ENCODE measurements at places on chromosomes 4 and X.
A peak's percentile ranks its signal among the peaks of the same experiment; 100 is the strongest.

DNA sequence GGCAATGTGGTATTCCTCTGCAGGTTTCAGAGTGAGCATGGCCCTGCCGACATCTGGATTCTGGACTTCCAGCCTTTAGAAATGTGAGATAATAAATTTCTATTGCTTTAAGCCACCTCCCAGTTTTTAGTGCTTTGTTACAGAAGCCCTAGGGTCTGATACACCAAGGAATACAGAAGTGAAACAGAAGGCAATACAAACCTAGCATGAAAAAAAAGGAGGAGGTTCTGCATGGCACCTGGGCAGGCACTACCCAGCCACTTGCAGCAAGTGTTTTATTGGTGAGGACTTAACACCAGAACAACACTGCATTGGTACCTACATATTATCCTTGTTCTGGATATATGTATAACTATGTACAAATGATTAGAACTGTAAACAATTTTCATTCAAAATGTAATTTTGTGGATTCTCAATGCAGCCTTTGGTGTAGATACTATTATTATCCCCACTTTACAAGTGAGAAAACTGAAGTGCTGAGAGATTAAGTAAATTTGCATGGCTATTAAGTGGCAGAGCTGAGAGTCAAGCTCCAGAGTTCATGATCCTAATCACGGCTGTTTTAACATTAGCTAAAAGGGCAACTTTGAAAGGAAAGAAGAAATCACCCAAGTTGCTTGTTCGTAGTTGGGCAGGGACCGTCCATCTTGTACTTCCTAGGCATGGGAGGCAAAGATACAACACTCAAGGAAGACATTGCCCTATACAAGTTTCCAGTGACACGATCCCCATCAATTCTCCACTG lies 71.8 kb downstream of the IL21 start:
- no peaks in the 10 kb centered on the region for H3K4me1 ChIP-seq
- no peak for DNase-seq

- no peaks in the 10 kb centered on the region for H3K27me3 ChIP-seq
- H3K4me1 ChIP-seq = no peaks in the 10 kb centered on the region
- no peaks in the 10 kb centered on the region for H3K36me3 ChIP-seq
- no peak overlapping the region for H3K27ac ChIP-seq
- no peak overlapping the region for H3K4me3 ChIP-seq
- DNase-seq = peak; percentile 72
Observed at GRCh38 chr4:139603576-139604410, 47.8 kb upstream of the SETD7 start.

DNA sequence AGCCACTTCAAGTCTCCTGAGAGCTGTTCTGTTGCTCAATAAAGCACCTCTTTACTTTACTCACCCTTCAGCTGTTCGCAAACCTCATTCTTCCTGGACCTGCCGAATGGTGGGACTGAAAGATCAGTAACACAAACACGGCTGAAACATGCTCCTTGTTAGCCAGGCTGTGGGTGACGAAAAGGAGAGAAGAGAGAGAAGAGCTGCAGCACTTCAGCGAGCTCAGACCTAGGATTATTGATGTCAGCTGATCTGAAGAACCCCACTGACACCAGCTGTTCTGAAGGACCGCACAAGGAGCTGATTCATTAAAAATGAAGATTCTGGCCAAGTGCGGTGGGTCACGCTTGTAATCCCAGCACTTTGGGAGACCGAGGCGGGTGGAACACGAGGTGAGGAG lies 2020.0 kb upstream of the ADGRL3 start:
- no peaks in the 10 kb centered on the region for H3K4me1 ChIP-seq
- H3K36me3 ChIP-seq = no peaks in the 10 kb centered on the region
- H3K27ac ChIP-seq = no peak overlapping the region
- DNase-seq = no peak
- no peak overlapping the region for H3K4me3 ChIP-seq
- H3K27me3 ChIP-seq = peaks cover 2% of the 10 kb centered on the region

DNA sequence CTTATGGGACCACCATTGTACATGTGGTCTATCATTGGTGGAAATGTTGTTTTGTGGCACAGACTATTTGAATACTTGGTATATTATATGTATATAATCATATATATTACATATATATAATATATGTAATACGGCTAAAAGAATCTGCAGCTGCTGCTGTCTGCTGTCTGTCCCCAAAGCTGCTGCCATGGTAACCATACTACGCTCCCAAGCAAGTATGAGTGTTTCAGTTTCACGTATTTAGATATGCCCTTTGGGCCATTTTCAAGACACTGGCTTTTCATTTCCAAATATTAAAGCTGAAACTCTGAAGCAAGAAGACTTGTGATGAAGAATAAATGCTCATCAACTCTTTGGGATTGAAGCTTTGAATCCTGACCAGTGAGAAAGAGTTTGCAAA lies 42.0 kb upstream of the ARSJ start:
- H3K36me3 ChIP-seq = no peaks in the 10 kb centered on the region
- H3K4me3 ChIP-seq = no peak overlapping the region
- no peak for DNase-seq
- H3K4me1 ChIP-seq = no peaks in the 10 kb centered on the region
- H3K27ac ChIP-seq = no peak overlapping the region

DNA sequence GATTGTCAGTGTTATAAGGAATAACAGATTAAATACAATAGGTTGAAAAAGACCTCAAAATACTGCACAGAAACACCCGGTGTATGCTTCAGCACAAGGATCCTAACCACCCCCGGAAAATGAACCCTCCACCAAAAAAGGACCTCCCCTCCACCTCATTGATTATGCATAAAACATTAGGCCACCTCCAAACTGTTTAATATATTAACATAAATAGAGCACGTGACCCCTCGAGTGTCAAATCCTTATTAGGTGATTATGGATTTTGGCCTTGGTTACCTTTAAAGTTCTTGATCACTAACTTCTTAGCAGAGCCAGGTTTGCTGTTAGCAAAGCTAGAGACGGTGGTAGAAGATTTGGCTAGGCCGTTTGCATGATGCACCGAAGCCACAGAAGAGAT lies 958 bp downstream of the CUL4B start:
- DNase-seq = no peak
- H3K4me1 ChIP-seq = no peaks in the 10 kb centered on the region
- H3K4me3 ChIP-seq = peak overlapping the region; percentile 69
- no peaks in the 10 kb centered on the region for H3K27me3 ChIP-seq

DNA sequence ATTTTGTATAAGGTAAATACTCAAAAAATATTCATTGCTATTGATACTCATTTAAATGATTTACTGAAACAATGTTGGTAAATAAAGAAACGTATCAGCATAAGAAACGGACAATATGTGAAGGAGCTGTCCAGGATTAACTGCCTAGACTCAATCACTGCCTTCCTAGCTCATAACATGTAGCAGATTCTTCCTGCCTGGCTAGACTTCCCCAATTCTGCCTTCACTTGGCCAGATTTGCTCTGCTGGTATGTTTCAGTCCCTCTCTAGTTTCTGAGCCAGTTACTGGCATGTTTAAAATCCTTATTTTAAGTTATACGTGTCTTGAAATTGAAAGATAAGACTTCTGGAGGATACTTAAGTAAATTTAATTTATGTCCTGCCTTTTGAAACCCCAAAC lies 740.3 kb downstream of the CENPC start:
- no peaks in the 10 kb centered on the region for H3K36me3 ChIP-seq
- H3K27me3 ChIP-seq = no peaks in the 10 kb centered on the region
- DNase-seq = no peak
- H3K27ac ChIP-seq = no peak overlapping the region

GRCh38 chr4:164997324-164997723 lies 19.9 kb upstream of the TRIM61 start:
- H3K27me3 ChIP-seq = no peaks in the 10 kb centered on the region
- no peak overlapping the region for H3K27ac ChIP-seq
- H3K4me1 ChIP-seq = no peaks in the 10 kb centered on the region
- H3K36me3 ChIP-seq = no peaks in the 10 kb centered on the region
- no peak for DNase-seq

- no peak for DNase-seq
- H3K27ac ChIP-seq = no peak within 1 kb of the TSS
- H3K4me1 ChIP-seq = peaks cover 3% of the 10 kb centered on the region
- no peak within 1 kb of the TSS for H3K4me3 ChIP-seq
- no peaks in the 10 kb centered on the region for H3K27me3 ChIP-seq
Observed at GRCh38 chrX:153780678-153781427, at the start of gene SRPK3. TSS of gene SRPK3 (plus strand) at chrX:153781041. CDS start at chrX:153781087, 46 bp downstream.

DNA sequence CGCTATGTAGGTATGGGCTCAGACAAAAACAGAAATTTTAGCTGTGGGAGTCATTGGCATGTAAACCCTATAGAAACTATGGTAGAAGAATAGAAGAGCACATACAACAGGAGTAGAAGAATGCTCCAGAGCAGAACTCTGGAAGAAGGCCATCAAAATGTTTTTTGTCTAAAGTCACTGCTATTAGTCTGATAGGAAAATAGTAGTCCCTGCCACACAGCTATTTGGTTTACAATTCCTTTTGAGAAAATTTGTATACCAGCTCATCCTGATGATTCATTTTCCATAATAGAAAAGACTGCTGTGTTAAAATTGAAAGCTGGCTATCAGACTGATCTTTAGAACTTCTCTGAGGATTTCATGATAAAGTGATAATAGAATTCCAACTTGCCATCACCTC lies 32.8 kb upstream of the ADAD1 start:
- no peak for DNase-seq
- H3K4me3 ChIP-seq = no peak overlapping the region
- H3K27me3 ChIP-seq = no peaks in the 10 kb centered on the region
- H3K27ac ChIP-seq = no peak overlapping the region

GRCh38 chr4:5795580-5795979 lies 84.6 kb downstream of the EVC start:
- no peak overlapping the region for H3K4me3 ChIP-seq
- no peak for DNase-seq
- H3K27me3 ChIP-seq = no peaks in the 10 kb centered on the region
- peaks cover 18% of the 10 kb centered on the region for H3K36me3 ChIP-seq
- H3K4me1 ChIP-seq = no peaks in the 10 kb centered on the region

- no peaks in the 10 kb centered on the region for H3K36me3 ChIP-seq
- H3K4me3 ChIP-seq = no peak overlapping the region
- H3K27me3 ChIP-seq = peaks cover 3% of the 10 kb centered on the region
- H3K4me1 ChIP-seq = no peaks in the 10 kb centered on the region
- DNase-seq = no peak
Observed at GRCh38 chrX:1207496-1208025, 4.9 kb downstream of the CRLF2 start.

- no peak for DNase-seq
- peaks cover 4% of the 10 kb centered on the region for H3K36me3 ChIP-seq
- H3K27ac ChIP-seq = no peak overlapping the region
- peak overlapping the region; percentile 99 for H3K4me3 ChIP-seq
Observed at GRCh38 chr4:103197765-103198110, 405 bp downstream of the CENPE start.

DNA sequence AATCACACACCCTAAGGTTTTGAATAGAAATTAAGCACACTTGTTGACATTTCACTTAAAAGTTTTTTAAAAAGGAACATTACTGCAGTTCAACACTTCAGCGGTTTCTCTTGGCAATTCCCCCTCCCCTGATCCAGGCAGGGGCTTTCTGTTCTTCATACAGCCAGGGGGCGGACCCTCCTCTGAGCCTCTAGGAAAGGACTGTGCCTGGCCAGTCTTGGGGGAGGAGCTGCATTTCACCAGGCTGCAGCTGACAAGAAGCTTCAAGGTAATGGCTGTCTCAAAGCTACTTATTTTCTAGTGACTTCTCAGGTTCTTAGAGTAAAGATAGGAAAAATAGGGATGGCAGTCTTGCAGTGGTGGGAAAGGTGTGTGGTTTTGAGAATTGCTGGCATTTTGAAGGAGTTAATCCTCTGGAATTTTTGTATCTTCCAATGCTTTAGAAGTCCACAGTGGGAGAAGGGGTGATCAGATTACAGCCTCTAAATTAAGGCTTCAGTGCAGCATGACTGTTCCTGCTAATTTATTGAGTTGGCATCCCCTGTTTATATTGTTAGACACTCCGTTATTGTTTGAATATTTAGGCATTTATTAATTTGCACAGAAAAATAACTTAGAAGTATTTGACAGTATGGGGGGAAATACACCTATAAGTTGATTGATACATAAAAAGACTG lies 33.5 kb downstream of the PWWP3B start:
- no peak overlapping the region for H3K27ac ChIP-seq
- H3K4me3 ChIP-seq = no peak overlapping the region
- H3K4me1 ChIP-seq = no peaks in the 10 kb centered on the region
- DNase-seq = peak; percentile 30

DNA sequence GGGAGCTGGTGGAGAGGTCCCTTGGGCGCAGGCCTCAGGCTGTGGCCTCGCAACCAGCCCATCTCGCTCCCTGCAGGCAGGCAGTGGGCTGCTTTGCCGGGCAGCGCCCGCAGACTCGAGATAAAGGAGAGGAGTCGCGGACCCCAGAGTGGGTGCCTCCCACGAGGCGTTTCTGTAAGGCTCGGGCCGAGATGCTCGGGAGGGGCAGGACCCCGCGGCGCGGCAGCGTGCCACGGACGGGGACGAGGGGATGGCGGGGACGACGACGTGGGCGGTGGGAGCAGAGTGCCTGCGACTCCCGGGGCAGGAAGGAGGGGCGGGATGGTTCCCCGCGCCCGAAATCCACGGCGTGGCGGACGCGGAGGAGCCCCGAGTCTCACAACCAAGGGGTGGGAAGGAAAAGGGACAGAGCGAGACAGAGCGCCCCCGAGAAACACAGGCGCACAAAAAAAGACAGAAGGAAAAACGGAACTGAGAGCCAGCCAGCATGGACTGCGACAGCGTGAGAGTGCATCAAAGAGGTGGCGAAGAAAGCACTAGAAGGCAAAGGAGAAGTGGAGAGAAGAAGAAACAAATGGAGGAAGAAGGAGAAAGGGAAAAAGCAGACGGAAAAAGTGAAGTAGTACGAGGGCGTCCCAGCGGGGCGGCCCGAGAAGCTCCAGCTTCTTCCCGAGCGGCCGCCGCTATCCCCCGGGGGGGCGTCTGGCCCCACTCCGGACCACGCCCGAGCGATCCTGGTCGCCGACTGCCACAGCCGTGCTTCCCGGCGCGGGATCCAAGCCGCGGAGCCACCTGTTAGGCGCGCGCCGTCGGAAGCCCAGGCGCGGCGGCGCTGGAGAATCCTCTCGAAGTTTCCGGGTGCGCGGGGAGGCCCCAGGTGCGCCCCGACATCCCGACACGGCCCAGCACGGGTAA lies 1.5 kb downstream of the BEND4 start:
- no peak for DNase-seq
- no peaks in the 10 kb centered on the region for H3K4me1 ChIP-seq
- H3K27ac ChIP-seq = no peak overlapping the region
- H3K4me3 ChIP-seq = no peak overlapping the region
- peaks cover 70% of the 10 kb centered on the region for H3K27me3 ChIP-seq

DNA sequence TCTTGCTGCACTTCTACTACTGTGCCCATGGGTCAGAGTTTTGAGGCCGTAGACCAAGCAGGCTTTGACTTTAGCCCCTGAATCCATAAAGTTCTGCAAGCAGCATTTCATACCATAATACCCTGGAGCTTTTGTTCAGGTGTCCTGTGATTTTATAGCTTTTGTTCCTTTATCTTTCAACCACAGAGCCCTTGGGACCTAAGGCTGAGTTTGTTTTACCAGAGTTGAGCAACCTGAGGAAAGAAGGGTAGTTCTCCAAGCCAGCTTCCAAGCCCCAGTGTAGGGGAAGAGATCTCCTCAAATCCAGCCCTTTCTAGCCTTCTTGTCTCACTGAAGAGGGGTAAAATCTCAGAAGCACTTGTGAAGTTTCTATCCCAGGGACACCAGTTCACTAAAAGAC lies 35.1 kb downstream of the MAGED2 start:
- DNase-seq = no peak
- no peaks in the 10 kb centered on the region for H3K27me3 ChIP-seq
- no peaks in the 10 kb centered on the region for H3K36me3 ChIP-seq
- H3K4me3 ChIP-seq = no peak overlapping the region
- H3K4me1 ChIP-seq = peaks cover 3% of the 10 kb centered on the region
- H3K27ac ChIP-seq = no peak overlapping the region

All from lung (tissue), 17 donors.